ENCODE measurements at places on chromosomes 3 and 15. TPM values are rescaled to one million over a fixed set of nuclear protein-coding genes. Genes with fewer than 3 reads are reported as not detected.

Gene SI
- polyA plus RNA-seq: 8.8 TPM

Gene PRRT3
- 0.60 TPM for polyA plus RNA-seq

Gene SPSB4
- not detected for polyA plus RNA-seq

Gene ANKRD63
- not detected for polyA plus RNA-seq

DNA sequence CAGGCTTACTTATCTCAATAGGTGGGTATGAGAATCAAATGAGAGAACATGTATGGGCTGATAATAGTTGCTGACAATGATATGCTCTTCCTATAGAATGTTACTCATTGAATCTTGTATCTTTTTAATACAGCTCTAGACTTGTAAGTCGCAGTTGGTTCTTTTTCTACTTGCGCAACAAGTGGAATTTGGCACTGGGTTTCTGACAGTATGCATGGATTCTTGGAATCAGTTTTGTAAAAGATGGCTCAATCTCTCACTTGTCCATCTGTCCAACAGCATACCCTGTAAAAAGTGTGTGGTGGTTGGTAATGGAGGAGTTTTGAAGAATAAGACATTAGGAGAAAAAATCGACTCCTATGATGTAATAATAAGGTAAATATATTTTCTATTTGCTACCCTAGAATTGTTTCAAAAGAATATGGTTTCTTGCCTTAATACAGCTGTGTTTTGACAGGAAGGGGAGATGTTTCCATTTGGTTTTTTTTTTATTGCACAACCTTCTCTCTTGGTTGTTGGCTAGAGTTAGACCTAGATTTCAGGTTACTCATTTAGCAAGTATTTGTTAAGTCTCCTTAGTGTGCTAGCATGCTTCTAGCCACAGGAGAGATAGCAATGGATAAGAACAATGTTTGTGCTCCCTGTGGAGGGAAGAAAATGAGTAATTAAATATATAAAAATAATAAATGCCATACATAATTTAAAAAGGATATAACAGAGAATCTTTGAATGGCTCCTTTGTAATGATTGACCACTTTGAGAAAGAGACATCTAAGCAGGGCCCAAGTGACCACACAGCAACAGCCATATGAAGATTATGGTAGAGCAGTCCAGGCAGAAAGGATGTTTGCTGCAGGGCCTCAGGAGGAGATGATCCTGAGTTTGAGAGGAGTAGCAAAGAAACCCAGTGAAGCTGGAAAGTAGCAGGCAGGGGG lies 21.8 kb downstream of the ST3GAL6 start:
- no peak for DNase-seq

GRCh38 chr15:43410572-43411214 lies 39.8 kb downstream of the TUBGCP4 start:
- no peak for DNase-seq

DNA sequence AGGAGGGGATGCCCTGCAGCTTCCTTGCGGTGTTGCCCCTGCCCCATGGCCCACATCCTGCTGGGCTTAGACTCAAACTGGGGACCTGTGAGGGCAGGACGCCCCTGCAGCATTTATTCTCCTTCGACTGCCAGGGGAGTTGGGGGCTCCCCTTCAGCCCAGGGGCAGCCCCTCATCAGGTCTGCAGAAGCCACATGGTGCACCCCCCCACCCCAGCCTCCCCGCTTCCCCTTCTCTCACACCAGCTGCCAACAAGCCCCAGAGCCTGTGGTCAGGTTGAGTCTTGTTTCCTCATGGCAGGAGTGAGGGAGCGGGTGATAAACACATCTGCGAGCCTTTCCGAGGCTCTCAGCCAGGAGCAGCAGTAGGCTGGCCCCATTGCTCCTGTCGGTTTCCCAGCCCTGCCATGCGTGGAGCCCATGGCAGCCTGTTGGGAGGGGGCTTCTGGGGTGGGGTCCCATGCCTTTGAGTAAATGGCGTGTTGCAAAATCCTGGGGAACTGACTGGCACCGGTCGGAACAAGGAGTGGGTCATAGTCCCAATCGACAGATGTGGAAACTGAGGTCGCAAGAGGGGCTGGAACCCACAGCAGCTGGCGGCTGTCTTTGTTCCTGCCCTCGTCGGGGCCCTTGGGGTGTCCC lies 27.8 kb downstream of the WNT7A start:
- DNase-seq: no peak

GRCh38 chr3:159158213-159158612 lies 356.4 kb downstream of the MFSD1 start:
- DNase-seq: no peak

DNA sequence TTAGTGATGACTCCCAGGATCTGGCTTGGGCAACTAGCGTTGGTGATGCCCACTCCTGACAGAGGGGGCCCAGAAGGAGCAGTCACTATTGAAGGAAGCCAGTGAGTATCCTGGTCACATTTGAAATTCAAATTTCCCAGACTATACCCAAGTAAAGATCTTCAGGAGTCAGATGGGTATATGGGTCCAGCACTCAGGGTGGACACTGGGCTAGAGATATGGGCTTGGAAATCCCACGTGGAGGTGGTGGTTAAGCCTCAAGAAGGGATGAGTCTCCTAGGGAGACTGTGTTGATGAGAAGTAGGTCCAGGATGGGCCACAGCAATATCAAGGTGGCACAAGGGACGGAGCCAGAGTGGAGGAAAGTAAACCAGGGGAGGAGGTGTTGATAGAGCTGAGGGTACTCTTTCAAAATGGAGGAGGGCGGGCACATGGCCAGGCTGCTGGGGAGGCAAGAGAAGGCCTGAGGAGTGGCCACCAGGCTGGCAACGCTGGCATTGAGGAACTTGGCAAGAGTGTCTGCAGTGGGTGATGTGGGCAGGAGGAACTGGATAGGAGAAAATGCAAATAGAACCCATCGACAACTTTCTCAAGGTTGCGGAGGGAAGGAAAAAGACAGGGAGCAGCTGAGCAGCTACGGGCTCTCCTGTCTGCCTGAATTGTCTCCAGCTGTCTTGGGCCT lies 3.7 kb upstream of the SLCO2A1 start:
- DNase-seq: peak; percentile 36

DNA sequence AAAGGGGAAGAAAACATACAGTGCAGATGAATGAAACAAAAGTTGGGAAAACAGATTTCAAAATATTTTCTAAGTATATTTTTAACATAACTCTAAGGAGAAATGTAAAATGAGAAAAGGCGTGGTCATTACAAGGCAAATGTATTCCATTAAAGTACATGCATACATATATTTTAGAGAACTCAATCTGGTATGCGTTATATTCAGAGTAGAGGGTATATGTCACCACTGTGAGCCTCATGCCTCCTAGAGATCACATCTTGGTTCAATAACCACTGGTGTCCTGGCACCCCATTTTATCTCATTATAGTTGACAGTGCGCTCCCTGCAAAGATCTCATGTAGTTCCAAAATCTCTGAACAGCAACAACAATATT lies 77.5 kb downstream of the SMARCC1 start:
- no peak for DNase-seq

- no peak for DNase-seq
These were observed 9.5 kb downstream of the COPS2 start for GRCh38 chr15:49145651-49146609.

DNA sequence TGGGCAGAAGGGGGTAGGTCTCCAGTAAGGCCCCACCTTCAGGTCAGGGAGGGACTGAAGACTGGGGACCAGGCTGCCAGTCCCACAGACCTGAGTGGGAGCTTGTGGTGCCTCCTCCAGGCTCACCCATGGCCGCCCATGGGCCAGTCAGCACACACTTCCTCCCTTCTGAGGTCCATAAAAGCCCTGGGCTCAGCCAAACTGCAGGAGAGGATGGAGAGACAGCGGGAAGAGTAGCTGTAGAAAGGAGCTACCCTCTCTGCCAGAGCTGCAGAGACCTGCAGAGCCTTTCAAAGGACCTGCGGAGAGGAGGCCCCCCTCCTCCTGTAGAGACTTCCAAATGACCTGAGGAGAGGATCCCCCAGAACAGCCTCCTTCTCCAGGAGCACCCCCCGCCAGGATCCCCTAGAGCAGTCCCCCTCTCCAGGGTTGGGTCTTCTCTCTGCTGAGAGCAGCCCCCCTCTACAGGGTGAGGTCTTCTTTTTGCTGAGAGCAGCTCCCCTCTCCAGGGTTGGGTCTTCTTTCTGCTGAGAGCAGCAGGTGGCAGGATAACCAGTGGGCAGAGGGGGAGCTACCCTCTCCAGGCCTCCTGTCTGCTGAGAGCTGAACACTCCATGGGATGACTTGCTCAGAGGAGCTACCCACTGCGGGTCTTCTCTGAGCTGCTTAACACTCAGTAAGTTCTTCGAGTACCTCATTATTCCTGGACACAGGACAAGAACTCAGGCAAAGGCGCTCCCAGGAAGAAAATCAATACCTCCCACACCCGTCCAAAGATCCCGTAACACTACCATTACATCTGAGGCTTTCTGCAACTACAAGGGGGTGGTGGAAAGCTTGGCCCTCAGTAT lies 5.0 kb upstream of the SKIC8 start:
- DNase-seq: no peak

- no peak for DNase-seq
These were observed 264.0 kb upstream of the NSMCE3 start for GRCh38 chr15:29533647-29534046.

DNA sequence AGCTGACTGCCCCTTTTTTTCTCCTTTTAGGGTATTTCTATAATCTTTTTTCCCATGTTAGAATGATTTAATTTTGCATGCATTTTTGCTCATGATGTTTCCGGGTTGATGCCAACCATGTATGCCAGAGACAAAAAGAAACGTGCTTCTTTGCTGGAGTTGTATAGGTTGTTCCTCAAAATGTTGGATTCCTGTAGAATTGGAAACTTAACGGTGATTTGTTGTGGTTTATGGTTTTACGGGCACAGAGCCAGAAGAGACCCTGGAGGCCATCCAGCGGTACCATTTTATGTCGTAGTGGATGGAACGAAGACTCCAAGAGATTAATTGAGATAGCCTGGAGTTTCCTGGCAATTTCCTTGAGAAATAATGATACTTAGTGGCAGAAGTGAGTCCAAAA lies 481.5 kb upstream of the RGMA start:
- no peak for DNase-seq

- DNase-seq: no peak
These were observed 1.1 kb downstream of the LSAMP start for GRCh38 chr3:116444115-116444747.

GRCh38 chr3:45693941-45694521 lies 4.8 kb downstream of the SACM1L start:
- DNase-seq: no peak

DNA sequence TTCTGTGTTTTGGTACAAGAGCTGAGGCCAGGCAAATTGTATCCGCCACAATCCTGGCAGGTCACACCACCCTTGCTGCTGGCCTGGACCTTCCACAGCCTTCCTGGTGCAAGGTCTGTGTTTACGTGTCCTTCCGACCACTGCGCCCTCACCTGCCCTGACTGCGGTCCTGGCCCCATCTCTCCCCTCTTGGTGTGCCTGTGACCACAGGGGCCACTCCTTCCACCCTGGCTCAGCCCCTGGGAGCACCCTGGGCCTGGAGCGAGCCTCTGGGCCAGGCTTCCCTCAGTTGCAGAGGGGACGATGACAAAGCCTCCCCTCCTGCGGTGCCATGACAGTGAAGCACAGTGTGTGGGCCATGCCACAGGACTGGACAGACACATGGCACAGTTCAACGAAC lies 104.5 kb downstream of the PLXNA1 start:
- no peak for DNase-seq

GRCh38 chr15:91308199-91308598 lies 208.1 kb downstream of the SV2B start:
- DNase-seq: no peak

DNA sequence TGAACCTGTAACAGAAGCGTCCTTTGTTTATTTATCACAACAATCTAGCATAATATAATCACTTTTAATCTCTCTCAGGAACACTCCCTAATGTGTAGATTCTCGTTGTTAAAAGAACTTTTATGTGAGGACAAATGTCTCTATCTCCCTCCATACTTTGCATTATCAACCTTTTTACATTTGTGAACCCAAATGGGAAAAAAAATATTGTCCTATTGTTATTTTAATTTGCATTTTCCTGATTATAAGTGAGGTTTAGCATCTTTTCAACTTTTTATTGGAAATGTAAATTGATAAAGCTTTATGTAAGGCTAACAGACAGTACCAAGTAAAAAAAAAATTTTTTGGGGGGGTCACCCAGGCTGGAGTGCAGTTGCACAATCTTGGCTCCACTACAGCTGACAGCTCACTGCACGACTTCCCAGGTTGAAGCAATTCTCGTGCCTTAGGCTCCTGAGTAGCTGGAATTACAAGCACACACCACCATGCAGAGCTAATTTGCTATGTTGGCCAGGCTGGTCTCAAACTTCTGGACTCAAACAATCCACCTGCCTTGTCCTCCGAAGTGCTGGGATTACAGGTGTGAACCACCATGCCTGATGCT lies 33.0 kb upstream of the DENND4A start:
- DNase-seq: peak; percentile 78

DNA sequence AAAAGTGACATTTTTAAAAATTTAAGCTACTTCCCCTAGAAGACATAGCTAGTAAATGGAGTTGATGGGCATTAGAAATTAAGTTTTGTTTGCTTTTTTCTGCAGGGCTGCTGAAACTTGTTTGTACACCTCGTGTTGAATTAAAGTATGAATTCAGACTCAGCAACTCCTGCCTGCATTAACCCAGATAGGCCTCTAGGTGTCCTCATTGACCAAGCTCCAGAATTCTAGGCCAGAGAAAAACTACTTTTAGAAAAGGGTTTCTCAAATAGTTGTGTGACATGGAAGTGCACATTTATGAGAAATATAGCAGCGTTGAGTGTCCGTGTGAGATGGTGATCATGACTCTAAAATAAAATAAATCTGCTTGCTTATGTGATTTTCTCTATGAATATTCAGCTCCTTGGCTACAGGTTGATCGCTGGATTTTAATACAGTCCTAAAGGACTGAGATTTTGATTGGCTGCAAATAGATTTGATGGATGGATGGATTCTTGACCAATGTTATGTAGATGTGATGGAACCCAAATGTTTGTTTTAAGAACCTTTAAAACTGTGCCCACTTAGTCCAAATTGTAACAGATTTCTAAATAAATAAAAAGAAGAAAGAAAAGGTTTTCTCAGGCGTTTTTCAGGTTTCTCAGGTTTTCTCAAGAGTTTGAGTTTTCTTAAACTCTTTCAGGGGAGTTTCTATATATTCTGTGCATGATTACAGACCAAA lies 39.4 kb upstream of the LMOD3 start:
- no peak for DNase-seq

Data from sigmoid colon (tissue), 7 donors.